ENCODE measurements at places on chromosomes 6 and 20.

GRCh38 chr20:34420146-34420545 lies 57.1 kb downstream of the ITCH start:
- DNase-seq, result no peak

DNA sequence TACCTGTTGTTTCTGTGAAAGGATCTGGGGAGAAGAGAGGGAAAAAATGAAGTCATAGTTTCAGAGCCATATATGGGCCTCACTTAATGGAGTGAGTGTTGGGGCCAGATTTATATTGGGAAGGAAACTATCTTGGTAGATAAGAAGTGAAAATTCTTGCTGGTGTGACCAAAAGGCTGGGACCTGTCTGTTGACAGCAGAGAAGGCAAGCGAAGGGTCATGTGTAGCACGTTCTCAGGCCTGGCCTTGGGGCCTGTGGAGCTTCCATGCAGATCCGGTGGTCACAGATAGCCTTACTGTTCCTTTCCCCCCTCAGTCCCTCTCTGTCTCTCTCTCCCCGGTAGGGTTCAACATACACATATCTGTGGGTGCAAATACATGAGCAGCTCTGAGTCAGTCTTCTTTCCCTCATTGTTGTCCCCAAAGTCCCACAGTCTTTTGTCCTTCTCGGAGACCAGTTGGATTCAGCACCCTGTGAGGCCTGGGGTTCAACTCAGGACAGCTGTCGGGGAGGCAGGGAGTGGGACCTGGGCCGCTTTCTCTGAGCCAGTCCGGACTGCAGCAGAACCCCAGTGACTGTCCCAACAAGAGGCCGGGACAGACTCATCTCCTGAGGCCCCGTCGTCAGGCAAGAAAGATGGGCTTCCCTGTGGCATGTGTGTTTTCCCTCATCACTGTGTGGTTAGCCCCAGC lies 34.6 kb downstream of the PPP1R14C start:
- no peak for DNase-seq

DNA sequence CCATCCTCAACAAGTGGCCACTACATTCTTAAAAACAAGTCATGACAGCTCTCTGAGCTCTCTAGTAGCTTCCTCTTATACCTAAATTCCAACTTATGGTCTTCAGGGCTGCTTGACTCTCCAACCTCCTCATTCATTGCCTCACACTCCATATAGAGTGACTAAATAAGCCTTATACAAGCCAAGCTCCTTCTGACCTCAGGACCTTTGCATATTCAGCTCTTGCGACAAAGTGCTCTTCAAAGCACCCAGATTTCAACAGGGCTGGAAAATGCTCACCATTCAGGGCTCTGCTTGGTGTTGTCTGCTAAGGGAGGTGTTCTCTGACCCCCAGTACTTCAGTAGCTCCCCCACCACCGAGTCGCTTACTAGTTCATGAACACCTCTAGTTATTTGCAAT lies 3.7 kb downstream of the TREML2 start:
- DNase-seq, result no peak

- no peak for DNase-seq
Measured at GRCh38 chr6:52549428-52549827, 27.4 kb downstream of the TRAM2 start.

DNA sequence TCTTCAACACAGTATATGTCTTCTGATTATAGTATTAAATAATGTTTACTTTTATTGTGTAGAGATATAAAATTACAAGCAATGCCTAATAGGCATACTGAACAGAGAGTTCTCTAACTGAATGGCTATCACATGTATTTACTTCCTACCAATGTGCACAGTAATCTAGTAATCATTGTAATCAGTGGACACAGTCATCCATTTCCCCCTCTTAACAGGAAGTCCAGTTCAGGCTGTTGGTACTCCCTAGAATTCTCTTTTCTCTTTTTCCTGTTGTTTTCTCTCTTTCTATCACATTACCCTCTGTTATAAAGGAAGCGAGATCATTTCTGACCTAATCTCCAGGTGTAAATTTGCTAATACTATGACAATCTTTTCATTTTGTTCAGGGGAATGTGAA lies 172.5 kb downstream of the HTR1B start:
- no peak for DNase-seq

- DNase-seq, result no peak
Measured at GRCh38 chr20:64025101-64025825, 10.7 kb upstream of the C20orf204 start.

DNA sequence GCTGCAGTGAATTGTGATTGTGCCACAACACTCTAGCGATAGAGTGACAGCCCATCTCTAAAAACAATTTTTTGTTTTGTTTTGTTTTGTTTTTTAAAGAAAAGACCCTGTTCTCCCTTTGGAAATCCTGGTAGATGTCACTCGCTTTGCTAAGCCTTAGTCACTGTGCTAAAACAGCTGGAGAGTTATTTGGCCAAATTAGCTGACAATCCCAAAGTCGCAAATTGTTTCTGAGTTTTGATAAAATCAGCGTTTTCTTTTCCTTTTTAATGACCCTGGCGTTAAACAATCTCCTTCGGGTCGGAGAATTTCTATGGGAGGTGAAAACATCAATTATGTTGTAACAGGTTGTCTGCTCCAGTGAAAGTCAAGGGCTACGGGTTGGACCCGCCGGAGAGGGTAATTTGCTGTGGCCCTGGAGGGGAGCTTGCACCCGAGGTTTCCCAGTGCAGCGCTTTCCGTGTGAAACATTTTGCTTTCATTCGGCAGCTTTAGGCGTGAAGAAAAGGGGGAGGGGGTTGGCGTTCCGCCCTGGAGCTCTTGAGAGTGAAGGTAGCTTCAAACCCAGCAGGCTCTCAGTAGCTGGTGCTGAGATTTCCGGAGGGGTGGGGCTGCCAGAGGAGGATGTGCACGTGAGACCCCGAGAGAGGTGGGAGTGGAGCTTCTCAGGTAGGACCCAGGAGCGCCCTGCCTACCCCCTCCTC lies 296.6 kb downstream of the PHACTR1 start:
- DNase-seq, result no peak

GRCh38 chr6:7732228-7732627 lies 6.3 kb downstream of the BMP6 start:
- no peak for DNase-seq

DNA sequence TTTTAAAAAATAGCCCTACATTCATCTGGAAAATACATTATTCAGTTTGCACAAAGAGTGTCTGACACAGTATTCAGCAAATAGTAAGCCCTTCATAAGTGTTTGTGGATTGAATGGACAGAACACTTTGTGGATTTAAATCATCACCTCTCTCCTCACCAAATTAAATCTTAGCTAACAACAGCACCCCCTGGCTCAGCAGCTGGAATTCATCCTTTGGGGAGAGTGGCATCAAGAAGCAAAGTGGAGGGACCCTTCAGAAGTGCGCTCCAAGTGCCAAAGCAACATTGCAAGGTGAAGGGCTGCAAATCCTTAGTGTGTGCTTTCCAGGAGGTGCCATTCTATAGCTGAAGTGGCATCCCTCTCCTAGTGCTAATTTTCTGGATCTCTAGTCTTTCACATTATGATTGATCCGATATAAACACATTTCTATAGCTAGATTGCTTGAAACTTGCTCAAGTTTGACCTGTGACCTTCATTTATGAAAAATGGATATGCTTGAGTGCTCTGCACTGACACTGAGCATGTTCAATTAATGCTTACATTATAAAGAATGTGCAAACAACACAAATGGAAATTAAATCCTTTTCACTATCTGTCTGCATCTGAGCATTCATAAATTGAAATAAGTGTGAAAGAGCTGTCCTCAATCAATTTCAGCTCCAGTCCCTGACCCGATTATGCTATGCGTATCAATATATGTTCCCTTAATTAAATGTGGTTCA lies 891.7 kb downstream of the C6orf118 start:
- DNase-seq, result no peak

DNA sequence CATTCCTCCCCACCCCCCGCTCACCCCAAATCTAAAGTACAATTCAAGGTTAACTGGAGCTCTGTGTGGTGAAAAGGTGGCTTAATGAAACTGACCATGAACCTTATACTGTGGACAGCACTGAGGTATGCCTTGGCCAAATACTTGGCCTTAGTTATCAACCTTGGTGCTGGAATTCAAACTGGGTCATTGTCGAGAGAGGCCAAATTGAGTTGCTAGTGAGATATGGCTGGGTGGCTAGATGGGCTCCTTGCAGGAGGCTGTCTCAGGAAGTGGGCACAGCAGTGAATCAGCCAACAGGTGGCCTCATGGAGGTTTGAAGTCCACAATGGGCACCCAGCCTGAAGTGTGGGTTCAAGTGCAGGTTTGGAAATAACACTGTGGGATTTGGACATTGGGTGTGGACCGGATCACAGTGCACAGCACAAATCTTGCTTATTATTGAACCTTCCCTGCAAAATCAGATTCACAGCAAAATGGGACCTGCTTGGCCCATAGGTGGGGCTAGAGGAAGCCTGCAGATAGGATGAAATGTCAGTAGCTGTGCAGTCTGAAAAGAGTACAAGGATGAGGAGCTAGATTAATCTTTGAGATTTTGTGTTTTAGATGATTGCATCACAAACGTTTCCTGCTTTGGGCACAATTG lies 5.6 kb upstream of the BTBD3 start:
- DNase-seq, result no peak

GRCh38 chr6:128600397-128600951 lies 80.1 kb upstream of the PTPRK start:
- no peak for DNase-seq

All from GM12864 (cell line).